Bone marrow (tissue), 2 donors: ENCODE measurements at places on chromosomes 11 and 22.
A peak's percentile ranks its signal among the peaks of the same experiment; 100 is the strongest.

DNA sequence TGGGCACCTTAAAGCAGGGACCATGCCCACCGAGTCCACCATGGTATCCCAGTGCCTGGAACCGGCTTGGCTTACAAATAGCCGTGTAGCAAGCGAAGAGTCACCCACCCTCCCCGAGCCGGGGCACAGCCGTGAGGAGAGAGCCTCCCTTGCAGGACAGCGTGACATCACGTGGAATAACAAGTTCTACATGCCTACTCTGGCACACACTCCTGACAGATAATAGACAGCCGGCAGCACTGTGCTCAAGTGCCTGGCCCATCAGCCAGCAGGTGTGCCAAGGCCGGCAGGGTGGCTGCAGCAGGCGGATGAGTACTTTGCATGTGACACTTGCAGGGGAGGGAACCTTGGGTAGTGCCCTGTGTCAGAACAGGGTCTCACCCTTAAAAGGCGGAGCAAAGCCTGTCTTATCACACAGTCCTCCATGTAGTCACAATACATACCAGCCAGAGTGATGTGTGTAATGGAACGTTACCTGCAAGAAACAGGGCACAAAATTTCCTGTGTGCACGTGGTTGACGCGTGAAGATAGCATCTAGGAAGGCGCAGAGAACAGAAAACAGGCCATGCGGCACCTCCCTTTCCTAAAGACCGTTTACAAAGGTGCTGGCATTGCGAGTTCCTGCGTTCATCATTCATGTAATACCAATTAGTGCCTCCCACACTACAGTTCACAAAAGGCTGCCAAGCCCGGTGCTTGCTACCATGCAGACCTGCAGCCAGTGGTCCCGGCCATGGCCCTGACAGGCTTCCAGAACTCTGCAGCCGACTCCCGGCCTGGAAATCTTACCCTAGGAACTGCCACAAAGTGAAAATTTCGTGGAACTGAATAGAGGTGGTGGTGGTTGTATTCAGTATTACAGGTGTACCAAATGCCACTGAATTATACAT, 16.4 kb downstream of the TOM1 start:
- DNase-seq = no peak

GRCh38 chr11:132137981-132138313, 767.5 kb downstream of the NTM start:
- DNase-seq = no peak

GRCh38 chr11:36376888-36377758, 81.0 kb downstream of the PRR5L start:
- DNase-seq = peak; percentile 45

DNA sequence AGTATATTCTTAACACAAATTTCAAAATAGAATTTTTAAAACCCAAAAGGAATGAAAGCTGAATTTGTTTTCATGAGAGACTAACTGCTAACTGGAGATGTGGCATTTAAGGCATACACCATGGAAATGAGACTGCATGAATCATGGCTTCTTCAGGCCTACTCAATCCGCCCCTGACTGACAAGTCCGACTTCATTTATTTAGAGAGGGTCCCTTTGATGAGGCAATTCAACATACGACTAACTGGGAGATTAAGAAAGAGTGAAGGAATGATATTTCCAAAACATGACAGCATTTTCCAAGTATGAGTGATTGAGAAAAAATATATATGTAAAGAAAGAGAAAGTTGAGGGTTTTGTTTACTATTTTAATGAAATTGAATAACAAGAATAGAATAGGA, 720.1 kb downstream of the DLG2 start:
- no peak for DNase-seq

GRCh38 chr11:71212871-71213559, 39.4 kb downstream of the SHANK2 start:
- no peak for DNase-seq

- DNase-seq = no peak
Measured at GRCh38 chr11:43649501-43649900, 31.0 kb upstream of the HSD17B12 start.

GRCh38 chr11:76124905-76125770, 81.2 kb downstream of the WNT11 start:
- DNase-seq = no peak
